ENCODE measurements at places on chromosomes 6 and 20.
A peak's percentile ranks its signal among the peaks of the same experiment; 100 is the strongest.

DNA sequence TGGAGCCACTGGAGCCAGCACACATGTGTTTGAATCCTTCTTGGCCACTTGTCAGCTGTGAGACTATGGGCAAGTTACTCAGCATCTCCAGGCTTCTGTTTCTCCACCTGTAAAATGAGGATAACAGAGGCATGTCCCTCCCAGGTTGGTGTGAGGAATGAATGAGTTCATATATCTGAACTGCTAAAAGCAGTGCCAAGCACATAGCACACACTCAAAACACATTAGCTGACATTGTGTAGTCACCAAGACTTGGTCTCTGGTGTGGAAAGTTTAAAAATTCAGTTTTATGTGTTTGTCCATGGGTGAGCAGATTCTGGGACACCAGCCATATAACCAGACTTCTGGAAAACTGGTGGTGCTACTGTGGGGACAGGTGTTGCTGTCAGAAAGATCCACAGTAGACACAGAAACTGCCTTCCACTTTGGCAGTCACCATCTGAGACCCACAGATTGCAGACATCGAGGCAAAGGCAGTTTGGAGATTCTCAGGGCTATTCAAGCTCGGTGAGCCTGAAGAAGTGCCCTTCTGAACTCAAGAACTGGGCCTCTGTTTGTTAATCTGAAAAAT is 115.8 kb downstream of the MRPL14 start:
- DNase-seq = no peak

DNA sequence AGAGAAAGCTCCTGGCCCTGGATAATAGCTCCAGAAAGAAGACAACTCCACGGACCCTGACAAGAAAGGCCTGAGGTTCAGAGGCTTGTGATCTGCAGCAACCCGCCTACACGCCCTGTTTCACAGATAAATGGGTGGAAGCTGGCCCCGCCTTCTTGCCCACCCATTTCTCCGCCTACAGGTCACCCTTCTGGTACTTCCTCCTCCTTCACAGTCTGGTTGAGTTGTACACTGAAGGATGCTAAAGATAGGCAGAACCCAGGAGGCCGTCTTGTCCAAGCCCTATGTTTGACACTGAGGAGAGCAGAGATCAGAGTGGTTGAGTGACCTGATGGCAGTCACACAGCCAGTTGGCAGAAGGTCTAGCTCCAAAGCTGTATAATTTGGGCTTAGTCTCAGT is 34.2 kb upstream of the MDGA1 start:
- no peak for DNase-seq

DNA sequence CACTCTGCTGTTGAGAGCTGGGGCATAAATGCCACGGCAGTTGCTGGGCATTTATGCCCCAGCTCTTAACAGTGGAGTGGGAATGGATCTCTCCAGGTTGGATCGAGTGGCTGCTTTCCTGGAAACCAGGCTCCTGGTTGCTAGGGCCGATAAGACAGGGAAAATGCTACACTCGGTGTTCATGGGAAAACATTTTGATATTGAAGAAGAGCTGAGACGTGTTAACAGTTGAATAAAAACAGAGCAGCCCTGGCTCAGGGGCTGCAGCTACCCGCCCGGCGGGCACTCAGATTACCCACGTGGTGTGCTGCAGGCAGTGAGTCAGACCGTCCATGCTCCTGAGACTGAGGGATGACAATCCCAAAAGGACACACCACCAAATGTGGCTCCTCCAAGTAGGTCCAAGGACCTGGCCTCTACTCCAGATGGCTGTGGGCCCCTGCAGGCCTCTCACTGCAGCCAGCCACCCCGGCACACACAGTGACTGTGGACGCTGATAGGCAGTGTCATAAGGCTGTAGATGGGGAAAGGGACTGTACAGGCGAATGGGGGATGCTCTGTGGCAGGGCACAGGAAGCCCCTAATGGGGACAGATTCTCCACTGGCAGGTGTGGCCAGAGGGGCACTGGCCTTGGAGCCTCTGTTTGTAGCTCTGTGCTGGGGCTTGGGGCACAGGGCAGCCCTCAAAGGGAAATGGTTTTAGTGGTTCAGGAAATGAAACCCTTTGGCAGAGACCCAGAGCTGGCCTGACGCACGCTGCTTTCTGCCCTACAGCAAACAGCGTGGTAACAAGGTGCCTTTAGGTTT is 237.8 kb downstream of the LY86 start:
- DNase-seq = peak; percentile 15

GRCh38 chr20:6770786-6771100 is 3.3 kb downstream of the BMP2 start:
- no peak for DNase-seq
